Brain pericyte (primary cell): ENCODE measurements at places on chromosomes 5 and 9.

GRCh38 chr9:84151640-84152039 is 171.0 kb downstream of the RMI1 start:
- DNase-seq = no peak

DNA sequence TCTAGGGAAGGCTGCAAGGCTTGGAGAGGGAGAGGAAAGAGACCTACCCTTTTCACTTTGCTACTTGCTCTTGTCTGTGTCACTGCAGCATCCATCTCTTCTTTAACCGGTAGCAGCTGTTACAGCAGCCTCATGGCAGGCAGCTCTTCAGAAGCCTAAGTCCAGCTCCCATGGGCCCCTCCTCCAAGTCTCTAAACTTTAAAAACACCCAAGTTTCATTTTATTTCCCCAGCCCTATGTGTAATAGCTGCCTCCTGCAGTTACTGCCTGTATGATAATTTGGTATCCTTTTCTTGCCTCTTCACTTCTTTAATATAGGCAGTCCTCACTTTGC is 313.1 kb upstream of the PIK3R1 start:
- DNase-seq = no peak

- no peak for DNase-seq
Observed at GRCh38 chr9:23677446-23677845, 148.6 kb downstream of the ELAVL2 start.

GRCh38 chr5:139108063-139108824 is 89.9 kb downstream of the SIL1 start:
- peak; percentile 41 for DNase-seq

- DNase-seq = no peak
Observed at GRCh38 chr9:9004810-9005209, 1205.2 kb upstream of the DMAC1 start.

DNA sequence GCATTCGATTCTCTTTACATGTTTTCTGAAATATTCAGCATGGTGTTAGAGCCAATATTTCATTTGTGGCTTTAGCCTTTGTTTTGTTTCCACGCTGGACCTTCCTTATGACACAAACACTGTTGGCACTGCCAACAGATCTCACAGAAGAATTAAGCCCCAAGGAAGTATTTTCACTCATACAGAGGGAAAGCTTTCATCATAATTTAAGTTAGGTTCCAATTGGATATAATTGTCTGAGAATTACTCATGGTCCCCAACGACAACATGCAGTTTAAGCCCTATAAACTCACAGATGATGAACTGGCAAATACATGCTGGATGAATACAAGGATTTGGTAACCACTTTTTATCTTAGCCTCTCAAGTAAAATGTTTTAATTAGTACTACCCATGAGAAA is 259.5 kb downstream of the EBF1 start:
- no peak for DNase-seq

DNA sequence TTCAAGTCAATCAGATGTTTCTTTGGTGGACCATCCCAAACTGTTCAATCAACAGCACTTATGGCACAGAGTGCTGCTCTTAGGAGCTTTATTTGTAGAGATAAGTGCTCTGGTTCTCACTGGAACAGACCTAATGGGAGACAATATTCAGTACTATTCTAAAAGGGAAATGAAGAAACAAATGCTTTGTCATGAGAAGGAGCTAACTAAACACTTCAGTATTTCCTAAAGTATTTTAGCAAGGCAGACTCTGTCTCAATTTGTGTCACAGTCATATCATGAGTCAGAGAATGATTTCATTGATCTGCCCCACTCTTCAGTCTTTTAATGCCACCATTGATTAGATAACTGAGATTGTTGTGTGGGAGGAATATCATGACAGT is 175.3 kb downstream of the SLF1 start:
- no peak for DNase-seq

- no peak for DNase-seq
Observed at GRCh38 chr5:18299166-18299565, 664.9 kb downstream of the TAF11L14 start.

DNA sequence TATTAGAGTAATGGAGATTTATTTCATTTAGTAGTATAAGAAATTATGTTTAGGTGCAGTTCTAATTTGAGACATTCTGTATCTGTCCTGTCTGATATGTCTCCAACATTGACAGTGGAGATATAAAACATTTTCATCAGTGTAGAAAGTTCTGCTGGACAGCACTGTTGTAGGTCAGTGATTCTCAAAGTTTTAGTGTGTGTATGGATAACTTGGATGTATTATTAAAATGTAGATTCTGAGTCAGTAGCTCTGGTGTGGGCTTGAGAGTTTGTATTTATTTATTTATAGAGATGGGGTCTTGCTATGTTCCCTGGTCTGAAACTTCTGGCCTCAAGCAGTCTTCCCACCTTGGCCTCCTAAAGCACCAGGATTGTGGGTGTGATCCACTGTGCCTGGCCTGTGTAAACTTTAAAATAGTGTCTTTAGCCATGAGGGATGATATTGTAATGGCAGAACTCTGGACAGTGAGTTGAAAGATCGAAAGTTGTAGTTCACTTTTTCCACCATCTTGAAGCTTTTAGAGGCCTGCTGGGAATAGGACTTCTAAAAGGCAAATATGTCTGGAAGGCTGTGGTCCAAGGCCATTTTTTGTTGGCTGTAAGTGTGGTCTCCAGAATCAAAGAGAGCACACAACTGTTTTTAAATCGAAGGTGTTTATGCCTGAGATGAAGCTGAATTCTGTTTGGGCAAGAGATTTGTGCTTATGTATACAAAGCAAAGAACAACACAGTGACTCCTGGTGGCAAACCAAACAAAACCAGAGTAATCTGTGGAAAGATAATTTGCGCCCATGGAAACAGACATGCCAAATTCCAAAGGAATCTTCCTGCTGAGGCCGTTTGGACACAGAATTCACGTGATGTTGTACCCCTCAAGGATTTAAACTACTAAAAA is 12.4 kb downstream of the UBAP1 start:
- DNase-seq = no peak

DNA sequence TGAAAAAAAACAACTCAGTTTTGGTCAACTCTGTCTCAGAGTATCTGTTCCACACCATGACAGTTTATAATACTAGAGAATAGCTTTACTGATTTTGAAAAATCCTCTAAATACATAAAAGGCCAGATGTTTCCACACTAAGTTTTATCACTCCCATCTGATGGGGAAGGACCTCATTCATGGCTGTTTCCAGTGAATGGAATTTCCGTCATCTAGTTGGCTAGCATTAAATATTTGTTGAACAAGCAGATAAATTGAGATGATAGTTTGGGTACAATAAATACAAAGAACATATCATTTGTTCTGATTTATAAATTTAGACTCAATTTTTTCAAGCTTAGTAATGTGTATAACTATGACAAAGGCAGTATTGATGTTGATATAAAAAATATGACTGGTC is 408.5 kb downstream of the PTPRD start:
- no peak for DNase-seq

GRCh38 chr5:1831677-1832313 is 30.6 kb downstream of the NDUFS6 start:
- no peak for DNase-seq

DNA sequence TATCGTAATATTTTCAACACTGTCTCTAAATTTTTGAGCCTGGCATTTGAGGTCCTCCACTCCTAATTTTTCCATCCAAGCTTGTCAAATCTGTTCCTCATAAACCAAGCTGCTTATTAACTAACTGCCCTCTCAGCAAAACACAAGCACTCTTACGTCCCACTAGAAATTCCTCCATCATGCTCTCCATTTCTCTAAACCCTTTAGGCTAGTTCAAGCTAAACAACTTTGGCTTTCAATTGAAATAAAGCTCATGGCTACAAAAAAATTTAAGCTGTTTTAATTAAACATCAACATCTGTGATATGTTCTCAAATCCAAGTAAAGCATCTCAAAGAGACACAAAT is 45.7 kb downstream of the RNF145 start:
- no peak for DNase-seq

DNA sequence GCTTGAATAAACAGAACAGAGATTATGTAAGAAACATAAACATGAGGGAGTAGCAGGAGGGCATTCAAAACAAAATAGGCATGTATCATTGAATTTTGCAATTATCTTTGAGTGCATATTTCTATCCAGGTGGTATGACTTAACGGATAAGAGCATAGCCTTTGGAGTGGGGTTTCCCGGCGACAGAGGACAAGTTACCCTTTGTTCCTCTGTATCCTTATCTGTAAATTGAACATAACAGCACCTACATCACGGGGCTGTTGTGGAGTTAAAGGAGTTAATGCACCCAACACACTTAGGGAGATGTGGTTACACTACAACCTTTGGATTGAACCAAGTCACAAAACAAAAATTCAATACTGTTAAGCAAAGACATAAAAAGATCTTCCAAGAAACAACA is 314.6 kb upstream of the KIF2A start:
- DNase-seq = no peak

DNA sequence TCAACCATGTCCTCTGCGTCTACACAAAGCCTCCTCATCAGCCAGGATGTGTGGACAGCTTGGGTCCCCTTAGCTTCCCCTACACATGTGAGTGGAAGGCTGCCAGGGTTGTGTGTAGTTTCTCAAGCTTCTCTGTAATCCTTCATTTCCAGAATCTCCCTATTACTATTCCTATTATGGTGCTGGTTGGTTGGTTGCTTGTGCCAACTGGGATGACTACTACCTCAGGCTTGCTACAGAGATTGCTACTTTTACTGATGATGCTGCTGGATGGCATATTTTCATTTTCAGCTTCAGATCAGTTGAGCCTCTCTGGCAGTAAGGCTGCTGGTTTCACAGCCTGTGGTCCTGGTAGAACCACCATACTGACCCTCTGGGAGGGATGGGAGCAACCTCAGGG is 39.9 kb downstream of the ATG10 start:
- no peak for DNase-seq

GRCh38 chr5:112436144-112436543 is 17.1 kb upstream of the EPB41L4A start:
- no peak for DNase-seq

GRCh38 chr9:120410925-120411501 is 169.0 kb downstream of the CDK5RAP2 start:
- no peak for DNase-seq

DNA sequence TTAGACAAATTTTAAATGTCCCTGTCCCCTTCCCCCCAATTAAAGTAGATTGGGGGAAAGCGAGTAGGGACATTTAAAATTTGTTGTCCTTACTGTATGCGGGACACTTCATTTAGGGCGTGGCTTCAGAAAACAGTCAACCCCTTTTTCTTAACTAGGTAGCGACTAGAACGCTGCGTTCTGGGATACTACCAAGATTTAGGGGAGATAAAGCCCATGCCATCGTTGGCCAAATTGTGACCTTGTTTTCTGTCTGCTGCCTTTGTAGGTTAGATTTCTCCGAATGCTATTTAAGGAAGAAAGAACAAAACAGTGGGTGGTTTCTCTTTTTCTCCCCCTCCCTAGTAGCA is 1.2 kb downstream of the CKS2 start:
- no peak for DNase-seq

DNA sequence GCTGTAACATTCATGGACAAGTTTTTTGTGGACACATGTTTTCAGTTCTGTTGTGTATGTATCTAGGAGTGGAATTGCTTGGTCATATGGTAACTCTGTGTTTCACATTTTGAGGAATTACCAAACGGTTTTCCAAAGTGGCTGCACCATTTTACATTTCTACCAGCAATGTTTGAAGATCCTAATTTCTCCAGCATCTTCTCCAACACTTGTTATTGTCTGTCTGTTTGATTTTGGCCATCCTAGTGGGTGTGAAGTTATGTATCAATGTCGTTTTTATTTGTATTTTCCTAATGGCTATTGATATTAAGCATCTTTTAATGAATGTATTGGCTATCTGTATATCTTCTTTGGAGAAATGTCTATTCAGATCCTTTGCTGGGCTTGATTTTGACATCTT is 6.9 kb downstream of the TMEFF1 start:
- no peak for DNase-seq
